Temporal lobe (tissue), 4 donors: ENCODE measurements at places on chromosomes 1 and 21. TPM values are rescaled to one million over a fixed set of nuclear protein-coding genes. Genes with fewer than 3 reads are reported as not detected.

MIXL1 gene
- total RNA-seq: 0.25 TPM

CHRM3 gene
- total RNA-seq: 21.4 TPM

EXO1 gene
- total RNA-seq: 2.2 TPM

GABRD gene
- 3.7 TPM for total RNA-seq

DEGS1 gene
- total RNA-seq: 45.7 TPM

YARS1 gene
- total RNA-seq: 39.1 TPM

RBM15 gene
- 25.6 TPM for total RNA-seq

CSF3R gene
- 2.0 TPM for total RNA-seq

TSSK3 gene
- not detected for total RNA-seq

COL6A2 gene
- total RNA-seq: 25.8 TPM

PGLYRP3 gene
- not detected for total RNA-seq

GJB3 gene
- not detected for total RNA-seq

EPHB2 gene
- 31.0 TPM for total RNA-seq

TRIM67 gene
- 46.7 TPM for total RNA-seq

OR14C36 gene
- not detected for total RNA-seq

NR1I3 gene
- under 0.01 TPM for total RNA-seq

SCAF4 gene
- 8.1 TPM for total RNA-seq

HDAC1 gene
- 18.7 TPM for total RNA-seq

RNF2 gene
- total RNA-seq: 87.3 TPM

TSACC gene
- total RNA-seq: not detected

CNIH3 gene
- 26.6 TPM for total RNA-seq

BATF3 gene
- 2.0 TPM for total RNA-seq

TMPRSS15 gene
- under 0.01 TPM for total RNA-seq

KMO gene
- 0.25 TPM for total RNA-seq

HOOK1 gene
- total RNA-seq: 11.3 TPM

KCNE2 gene
- 0.25 TPM for total RNA-seq

EDARADD gene
- 3.4 TPM for total RNA-seq

HEATR1 gene
- 37.6 TPM for total RNA-seq

RGS4 gene
- total RNA-seq: 2.0 TPM

CELSR2 gene
- total RNA-seq: 46.5 TPM

SGIP1 gene
- 78.2 TPM for total RNA-seq

VANGL2 gene
- total RNA-seq: 19.4 TPM

FAM163A gene
- 0.25 TPM for total RNA-seq

BCL2L15 gene
- 0.74 TPM for total RNA-seq

DNAJC6 gene
- total RNA-seq: 123 TPM

ARMH1 gene
- total RNA-seq: 3.2 TPM

POU3F1 gene
- total RNA-seq: 6.1 TPM

SYTL1 gene
- 0.25 TPM for total RNA-seq

NPR1 gene
- total RNA-seq: 0.49 TPM

PDC gene
- total RNA-seq: not detected

ADCY10 gene
- 0.25 TPM for total RNA-seq

SLFNL1 gene
- 0.49 TPM for total RNA-seq

RGS13 gene
- total RNA-seq: not detected

LPAR3 gene
- 0.74 TPM for total RNA-seq

PRMT2 gene
- total RNA-seq: 218 TPM

HMCN1 gene
- total RNA-seq: 2.7 TPM

TMEM82 gene
- not detected for total RNA-seq

GPR52 gene
- total RNA-seq: 1.7 TPM

VCAM1 gene
- total RNA-seq: 19.9 TPM

TRIM45 gene
- total RNA-seq: 3.9 TPM

LSM10 gene
- total RNA-seq: 7.4 TPM

IL22RA1 gene
- total RNA-seq: not detected
